NCI-H526 treated with DMSO at 0.1 percent for 48 hours (cell line): ENCODE measurements at places on chromosomes 12 and 14.
A peak's percentile ranks its signal among the peaks of the same experiment; 100 is the strongest.

- no peak for DNase-seq
Measured at GRCh38 chr12:49332441-49332861, 4.5 kb downstream of the C1QL4 start.

DNA sequence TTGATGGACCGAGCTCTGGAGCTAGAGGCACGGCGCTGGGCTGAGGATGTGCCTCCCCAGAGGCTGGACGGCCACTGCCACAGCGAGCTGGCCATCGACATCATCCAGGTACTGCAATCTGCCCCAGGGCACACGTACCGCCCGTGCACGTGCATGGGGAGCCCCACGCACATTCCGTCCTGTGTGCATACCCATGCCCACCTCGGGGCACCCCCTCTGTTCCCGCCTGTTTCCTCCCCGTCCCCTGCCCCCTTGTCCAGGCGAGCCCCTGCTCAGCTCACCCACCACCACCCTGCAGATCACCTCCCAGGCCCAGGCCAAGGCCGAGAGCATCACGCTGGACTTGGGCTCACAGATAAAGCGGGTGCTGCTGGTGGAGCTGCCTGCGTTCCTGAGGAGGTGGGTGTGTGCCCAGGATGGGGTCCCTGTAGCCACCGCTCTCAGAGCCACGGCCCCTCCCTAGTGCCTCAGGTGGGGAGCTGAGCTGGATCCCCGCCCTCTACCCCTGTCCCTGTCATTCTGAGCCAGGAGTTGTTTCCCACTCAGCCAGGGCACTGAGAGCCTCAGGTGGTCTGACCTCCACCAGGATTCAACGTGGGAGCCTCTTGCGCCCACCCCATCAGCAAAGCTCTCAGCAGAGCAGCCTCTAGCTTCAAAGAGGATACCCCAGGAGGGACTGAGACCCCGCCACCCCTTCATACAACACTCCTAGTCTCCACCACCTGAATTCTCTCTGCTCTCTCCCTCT, 6.9 kb downstream of the TNFAIP2 start:
- no peak for DNase-seq

GRCh38 chr12:77368379-77368778, 303.0 kb upstream of the E2F7 start:
- no peak for DNase-seq

DNA sequence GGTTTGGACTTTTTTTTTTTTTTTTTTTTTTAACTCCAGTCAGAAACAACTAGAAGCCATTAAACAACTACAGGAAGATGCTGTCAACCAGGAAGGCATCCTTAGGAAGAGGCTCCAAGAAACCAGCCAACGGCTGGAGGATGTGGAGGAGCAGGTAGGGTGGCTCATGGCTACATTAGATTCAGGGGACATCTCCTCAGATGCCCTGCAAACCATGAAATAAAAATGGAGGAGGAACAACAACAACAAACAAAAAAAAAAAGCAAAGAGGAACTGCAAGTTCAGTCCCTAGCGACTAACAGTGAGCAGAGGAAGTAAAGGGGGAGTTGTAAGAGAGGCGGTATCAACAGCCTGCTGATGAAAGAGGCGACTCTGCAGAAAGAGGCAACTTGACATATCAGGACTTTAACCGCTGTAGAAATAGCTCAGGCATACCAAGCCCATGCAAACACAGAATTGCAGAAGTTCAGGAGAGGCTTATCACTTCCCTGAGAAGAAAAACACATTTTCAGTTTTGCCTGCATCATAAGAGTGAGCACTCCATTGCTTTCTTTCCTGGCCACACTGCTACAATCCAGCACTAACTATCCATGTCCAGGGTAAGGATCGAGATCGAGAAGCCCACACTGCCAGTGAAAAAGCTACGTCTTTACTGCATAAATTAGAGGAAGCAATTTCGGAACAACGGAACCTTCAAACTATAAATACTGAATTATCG, 103.5 kb upstream of the BCAT1 start:
- DNase-seq = peak; percentile 92

DNA sequence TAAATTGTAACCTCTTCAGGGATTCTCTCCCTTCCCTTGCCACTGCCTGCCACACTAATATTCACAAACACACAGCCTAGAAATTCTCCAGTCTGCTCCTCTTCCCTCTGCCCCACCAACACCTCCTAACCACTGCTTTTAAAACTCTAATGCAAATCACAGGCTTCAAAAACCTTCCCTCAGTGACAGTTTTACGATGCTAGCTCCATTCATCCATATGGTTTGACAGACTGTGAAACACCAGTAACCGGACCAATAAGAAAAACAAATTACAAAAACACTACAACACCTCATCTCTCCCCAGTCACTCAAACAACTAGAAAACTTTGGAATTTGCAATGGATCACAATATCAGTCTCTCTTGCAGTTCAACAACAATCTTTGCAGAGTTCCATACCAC, 5.7 kb downstream of the DPF3 start:
- DNase-seq = peak; percentile 65

DNA sequence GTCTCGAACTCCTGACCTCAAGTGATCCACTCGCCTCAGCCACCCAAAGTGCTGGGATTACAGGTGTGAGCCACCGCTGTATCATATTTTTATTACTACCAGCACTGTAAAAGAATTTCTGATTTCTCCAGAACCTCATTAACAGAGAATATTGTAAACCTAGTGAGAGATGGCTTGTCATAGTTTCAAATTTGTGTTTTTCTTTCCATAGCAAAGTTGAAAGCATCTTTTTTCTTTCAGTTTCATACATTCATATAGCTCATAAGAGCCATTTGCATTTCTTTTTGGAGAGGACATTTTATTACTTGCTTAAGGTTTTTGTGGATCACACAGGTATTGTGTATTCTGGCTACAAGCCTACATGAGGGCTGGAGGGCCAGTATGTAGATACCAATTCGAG, 58.0 kb downstream of the MIS18BP1 start:
- no peak for DNase-seq
